NCI-H2227 treated with DMSO at 0.1 percent for 48 hours (cell line): ENCODE measurements at places on chromosomes 5 and 9.

GRCh38 chr5:166493612-166494011 lies 1797.8 kb upstream of the WWC1 start:
- DNase-seq, result no peak

- DNase-seq, result no peak
These were observed 90.7 kb downstream of the MEF2C start for GRCh38 chr5:88792144-88792840.

DNA sequence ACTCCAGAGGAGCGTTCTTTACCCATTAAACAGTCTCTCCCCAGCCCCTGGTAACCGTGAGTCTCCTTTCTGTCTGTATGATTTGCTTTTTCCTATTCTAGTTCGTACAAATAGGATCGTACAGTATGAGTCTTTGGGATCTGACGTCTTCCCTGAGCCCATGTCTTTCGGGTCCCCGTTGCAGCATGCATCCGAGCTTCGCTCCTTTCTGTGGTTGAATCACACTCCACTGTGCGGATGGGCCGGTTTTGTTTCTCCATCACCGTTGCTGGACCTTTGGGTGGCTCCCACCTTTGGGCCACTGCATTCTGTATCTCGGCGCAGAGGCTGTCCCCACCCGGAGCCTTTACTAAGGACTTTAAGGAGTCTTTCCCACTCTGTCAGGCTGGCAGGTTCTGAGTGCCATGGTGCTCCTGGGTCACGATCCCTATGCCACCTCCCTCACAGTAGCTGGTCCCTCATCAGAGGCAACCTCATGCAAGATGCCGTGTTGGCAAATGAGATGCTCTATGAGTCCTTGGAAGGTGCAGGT lies 145.7 kb upstream of the COL5A1 start:
- no peak for DNase-seq

- DNase-seq, result peak; percentile 20
These were observed 48.4 kb downstream of the GPR21 start for GRCh38 chr9:123081824-123082223.

GRCh38 chr9:108900176-108900575 lies 33.7 kb downstream of the ELP1 start:
- no peak for DNase-seq

DNA sequence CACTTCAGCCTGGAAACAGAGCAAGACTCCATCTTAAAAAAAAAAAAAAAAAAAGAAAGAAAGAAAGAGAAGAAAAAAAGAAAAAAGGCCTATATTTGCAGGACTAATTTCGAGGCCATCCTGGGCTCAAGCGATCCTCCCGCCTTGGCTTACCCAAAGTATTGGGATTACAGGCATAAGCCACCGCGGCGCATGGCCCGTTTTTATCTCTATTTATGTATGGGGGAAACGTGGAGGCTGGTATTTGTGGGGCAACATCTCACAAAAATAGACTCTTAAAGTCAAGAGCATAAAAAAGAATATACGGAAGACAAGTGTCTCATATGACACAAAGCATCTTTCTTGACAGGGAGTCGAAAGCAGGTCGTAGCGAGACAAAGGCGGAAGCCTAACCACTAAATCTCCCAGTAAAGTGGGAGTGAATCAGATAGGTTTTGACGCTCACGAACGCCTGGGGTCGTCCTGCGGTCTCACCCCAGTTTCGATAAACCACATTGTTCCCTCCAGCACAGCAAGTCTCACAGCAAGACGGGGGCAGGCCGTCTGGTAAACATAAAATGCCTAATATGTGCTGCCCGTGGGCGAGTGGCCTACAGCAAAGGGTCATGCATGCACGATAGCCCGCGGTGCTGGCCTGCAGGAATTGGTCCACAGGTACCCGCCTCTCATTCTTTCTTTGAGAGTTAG lies 1.8 kb upstream of the TRIM41 start:
- no peak for DNase-seq

- no peak for DNase-seq
These were observed 437.0 kb downstream of the BNC2 start for GRCh38 chr9:16433494-16433893.

GRCh38 chr5:124410539-124411488 lies 335.6 kb downstream of the ZNF608 start:
- DNase-seq, result no peak

DNA sequence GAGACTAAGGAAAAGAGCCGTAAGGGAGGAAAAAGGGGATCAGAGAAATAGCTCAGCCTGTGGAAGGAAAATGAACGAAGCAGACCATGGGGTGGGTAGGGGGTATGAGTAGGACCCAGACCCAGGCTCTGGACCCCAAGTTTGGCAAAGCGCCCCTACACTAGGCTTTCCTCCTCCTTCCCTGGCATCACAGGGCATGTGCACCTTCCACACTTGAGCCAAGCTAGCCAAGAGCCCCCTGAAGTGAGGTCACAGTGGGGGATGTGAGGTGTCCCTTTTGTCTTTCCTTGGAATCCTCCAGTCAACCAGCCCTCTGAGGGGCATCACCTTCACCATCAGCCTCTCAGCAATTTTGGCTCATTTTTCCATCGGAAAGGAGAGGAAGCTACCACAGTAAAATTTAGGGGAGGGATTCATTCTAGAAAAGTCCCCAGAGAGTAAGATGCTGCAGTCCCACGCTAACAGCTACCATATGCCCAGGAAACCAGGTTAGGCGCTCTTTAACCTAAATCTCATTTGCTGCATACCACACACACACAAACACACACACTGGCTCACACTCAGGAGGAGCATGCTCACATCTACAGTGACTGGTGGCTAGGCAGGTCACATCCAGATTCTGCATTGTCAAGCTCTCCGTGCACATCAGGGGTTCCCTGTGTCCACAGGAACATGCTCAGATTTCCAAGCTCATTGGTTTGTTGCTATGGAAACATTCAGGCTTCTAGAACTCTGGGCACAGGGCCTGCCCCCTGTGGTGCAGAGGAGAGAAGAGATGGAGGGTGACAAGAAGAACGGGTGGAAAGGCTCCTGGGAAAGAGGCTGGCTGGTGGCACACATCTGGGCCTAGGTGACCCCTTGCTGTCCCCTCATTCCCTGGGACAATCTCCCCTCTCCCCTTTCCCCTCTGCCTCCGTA lies 9.9 kb downstream of the REEP2 start:
- no peak for DNase-seq
